ENCODE measurements at places on chromosomes 6 and 20.

DNA sequence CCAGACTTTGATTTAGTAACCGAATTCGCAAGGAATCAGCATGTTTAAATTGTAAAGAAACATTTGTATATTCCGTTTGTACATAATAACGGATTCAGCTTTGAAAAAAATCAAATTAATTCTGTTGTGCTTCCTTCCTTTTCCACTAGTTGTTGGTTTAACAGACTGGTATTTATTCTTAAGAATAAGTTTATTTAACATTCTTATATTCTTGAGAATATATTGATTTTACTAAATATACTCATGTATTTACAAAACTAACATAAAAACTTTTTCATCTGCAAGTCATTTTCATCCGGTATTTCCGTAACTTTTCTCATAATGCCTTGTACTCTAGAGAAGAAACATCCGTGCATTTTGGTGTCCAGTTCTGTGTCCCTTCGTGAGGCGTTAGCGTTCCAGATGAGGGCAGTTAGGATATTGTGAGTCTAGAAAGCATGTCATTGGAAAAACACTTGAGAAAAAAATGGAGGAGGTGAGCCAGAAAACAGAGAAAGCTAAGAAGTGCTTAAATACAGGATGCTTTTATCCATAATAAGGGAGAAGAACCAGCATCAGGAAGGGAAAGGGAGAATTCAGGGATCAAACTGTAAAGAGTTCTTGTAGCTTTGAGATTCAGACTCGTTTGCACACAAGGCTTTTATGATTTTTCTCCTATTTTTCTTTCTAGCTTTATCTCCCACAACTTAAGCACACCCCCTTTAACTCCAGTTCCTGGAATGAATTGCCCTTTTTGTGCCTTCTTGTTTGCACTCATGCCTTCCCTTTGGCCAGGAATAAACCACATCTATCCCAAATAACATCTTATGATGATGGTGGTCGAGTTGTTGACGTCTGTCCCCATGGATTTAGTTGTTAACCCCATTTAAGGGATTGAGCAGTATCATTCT, 1.8 kb downstream of the WRNIP1 start:
- DNase-seq: no peak

DNA sequence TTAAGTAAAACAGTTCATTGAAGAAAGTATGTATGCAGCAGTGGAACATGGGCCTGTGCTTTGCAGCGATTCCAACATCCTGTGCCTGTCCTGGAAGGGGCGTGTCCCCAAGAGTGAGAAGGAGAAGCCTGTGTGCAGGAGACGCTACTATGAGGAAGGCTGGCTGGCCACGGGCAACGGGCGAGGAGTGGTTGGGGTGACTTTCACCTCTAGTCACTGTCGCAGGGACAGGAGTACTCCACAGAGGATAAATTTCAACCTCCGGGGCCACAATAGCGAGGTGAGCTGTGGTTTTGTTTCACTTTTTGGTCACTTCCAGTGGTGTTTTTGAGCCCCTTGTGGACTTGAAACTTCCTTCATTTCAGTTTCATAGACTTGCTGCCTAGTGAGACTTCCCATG, 1.7 kb downstream of the TULP4 start:
- DNase-seq: no peak

DNA sequence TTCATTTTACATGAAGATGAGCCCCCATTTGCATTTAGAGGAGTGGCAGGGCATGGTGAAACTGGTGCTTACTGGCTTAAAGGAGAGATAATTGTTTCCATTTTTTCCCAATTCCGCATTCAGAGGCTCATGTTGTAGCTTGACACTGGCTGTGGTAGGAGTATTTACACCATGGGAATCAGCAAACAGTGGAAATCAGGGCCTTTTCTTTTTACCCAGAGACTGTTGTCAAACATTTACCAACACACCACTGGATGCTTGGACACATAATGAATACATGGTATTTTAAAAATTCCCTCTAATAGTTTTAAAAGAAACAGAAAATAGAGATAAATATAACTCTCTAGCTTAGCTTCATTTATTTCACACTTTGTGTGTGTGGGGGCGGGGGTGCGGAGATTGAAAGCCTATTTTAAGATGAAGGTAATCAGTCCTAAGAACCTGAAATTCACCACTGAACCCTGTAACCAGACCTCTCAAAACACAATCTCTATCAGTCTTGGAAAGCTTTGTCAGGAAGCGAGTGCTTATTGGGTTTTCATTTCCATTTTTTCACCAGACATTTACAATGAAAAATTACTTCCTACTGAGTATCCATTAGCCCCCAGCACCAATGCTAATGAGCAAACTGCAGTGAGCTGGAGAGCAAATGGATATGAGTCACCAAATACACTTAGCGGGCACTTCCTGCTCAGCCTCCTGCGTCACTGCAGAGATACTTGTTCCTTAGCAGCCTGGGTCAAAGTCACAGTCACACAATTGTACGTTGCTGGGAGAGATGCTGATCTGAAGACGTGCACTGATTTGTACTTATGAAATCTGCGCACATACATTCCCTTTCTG, 532.0 kb downstream of the BCKDHB start:
- peak; percentile 5 for DNase-seq

DNA sequence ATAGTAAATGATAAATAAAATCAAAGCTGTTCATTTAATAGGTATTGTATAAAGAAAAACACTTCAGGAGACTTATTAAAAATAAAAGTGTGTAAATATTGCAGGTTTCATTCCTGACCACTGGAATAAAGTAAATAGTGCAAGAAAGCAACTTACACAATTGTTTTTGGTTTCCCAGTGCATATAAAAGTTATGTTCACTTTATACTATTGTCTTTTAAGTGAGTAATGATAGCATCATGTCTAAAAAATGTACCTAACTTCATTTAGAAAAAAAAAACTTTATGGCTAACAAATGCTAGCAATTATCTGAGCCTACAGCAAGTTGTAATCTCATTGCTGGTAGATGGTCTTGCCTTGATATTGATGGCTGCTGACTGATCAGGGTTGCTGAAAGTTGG, 726.6 kb upstream of the POU3F2 start:
- no peak for DNase-seq
